Endothelial cell of umbilical vein (primary cell): ENCODE measurements at places on chromosomes 11 and 22.

GRCh38 chr11:58900479-58901420, 38.5 kb upstream of the GLYATL1 start:
- no peak overlapping the region for H3K27ac ChIP-seq
- no peaks in the 10 kb centered on the region for H3K4me1 ChIP-seq
- H3K36me3 ChIP-seq, result no peaks in the 10 kb centered on the region
- peak; percentile 41 for DNase-seq
- H3K4me3 ChIP-seq, result no peak overlapping the region

DNA sequence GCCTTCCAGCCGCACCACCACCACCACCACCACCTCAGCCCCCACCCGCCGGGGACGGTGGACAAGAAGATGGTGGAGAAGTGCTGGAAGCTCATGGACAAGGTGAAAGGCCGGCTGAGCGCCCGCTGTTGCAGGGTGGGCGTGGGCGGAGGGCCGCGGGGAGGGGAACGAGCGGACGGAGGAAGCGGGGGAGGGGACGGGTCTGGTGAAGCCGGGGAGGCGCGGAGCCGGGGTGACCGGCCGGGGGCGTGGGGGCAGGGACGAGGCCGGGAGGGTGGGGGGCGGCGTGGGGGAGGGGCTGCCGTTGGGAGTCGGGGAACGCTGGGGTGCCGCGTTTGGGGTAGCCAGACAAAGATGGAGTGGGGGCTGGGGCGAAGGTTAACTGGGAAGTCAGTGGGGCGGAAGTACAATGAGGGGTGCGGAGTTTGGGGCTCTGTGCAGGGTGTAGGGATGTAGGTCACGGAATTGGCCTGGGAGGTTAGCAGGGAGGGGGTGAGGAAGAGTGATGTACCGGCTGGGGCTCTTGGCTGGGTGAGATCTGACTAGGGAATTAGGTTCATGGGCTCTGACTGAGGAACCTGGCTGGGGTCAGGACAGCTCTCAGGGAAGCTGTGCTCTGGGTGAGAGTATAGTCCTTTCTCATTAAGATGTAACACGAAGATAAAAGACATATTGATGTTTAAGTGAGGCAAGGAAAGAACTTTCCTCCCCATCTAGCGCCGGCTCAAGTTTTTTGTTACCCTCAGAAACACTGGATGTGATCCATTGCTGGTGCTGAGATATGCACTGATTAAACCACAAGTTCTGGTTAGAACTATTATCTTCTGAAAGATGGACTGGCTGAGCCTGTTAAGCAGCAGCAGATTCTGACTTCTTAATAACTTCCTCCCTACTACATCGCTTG, 624 bp downstream of the CBL start:
- peak overlapping the region; percentile 88 for H3K4me3 ChIP-seq
- no peaks in the 10 kb centered on the region for H3K36me3 ChIP-seq
- no peaks in the 10 kb centered on the region for H3K27me3 ChIP-seq
- peaks cover 17% of the 10 kb centered on the region for H3K4me1 ChIP-seq
- peak overlapping the region; percentile 55 for H3K27ac ChIP-seq
- DNase-seq, result peak; percentile 35

GRCh38 chr11:9330387-9331384, 16.3 kb upstream of the TMEM41B start:
- no peak overlapping the region for H3K27ac ChIP-seq
- no peaks in the 10 kb centered on the region for H3K4me1 ChIP-seq
- no peaks in the 10 kb centered on the region for H3K27me3 ChIP-seq
- DNase-seq, result no peak
- no peaks in the 10 kb centered on the region for H3K36me3 ChIP-seq

GRCh38 chr11:35304386-35304775, 115.0 kb downstream of the SLC1A2 start:
- H3K4me3 ChIP-seq, result no peak overlapping the region
- no peak for DNase-seq
- no peaks in the 10 kb centered on the region for H3K36me3 ChIP-seq

DNA sequence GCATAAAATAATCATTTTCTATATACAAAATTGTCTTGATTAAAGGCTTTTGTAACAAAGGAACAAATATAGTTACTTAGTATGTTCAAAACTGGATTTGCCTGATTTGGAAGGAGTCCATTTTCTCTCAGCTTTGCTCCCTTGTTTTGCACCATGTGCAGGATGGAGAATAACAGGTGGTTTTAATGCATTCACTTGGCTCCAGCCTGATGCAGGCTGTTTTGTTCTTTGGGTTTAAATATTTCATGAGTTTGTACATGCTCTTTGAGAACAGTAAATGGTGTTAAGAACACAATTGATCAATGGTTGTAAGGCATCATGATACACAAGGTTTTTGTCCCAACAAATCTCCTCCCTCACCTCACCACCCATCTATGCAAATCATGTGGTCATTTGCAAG, 886.9 kb upstream of the CCDC90B start:
- H3K27ac ChIP-seq, result no peak overlapping the region
- H3K4me1 ChIP-seq, result no peaks in the 10 kb centered on the region
- H3K4me3 ChIP-seq, result no peak overlapping the region
- no peak for DNase-seq
- no peaks in the 10 kb centered on the region for H3K36me3 ChIP-seq

DNA sequence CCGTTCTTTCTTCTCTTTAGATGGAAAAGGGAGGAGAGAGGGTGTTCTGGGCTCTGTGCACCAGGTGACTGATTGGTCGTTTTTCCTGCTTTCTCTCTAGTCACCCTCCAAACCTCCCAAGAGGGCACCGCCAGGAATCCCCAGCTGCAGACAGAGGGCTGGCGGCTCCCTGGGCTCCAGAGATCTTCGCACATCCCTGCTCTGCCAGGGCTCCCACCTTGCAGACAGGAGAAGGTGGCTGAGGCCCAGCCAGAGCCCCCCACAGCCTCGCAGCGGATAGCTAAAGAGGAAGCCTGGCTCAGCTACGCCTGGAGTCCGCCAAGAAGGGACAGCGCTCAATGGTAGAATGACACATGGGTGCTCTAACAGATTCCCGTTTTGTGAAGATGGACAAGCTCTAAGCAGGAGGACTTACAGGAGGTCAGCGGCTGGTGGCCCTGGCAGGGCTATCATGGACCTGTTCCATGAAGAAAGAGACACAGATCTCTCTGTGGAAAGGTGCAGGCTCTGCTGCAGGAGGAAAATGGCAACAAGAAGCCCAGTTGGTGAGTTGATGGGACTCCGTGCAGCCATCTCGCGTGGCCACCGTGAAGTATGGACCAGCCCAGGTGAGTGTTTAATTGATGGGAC, 976.9 kb downstream of the BRD1 start:
- no peaks in the 10 kb centered on the region for H3K4me1 ChIP-seq
- H3K36me3 ChIP-seq, result no peaks in the 10 kb centered on the region
- H3K27me3 ChIP-seq, result no peaks in the 10 kb centered on the region
- DNase-seq, result no peak
- H3K4me3 ChIP-seq, result no peak overlapping the region
- no peak overlapping the region for H3K27ac ChIP-seq

- peaks cover 18% of the 10 kb centered on the region for H3K27me3 ChIP-seq
- no peaks in the 10 kb centered on the region for H3K4me1 ChIP-seq
- H3K27ac ChIP-seq, result no peak overlapping the region
- H3K4me3 ChIP-seq, result no peak overlapping the region
These were observed 19.8 kb upstream of the FJX1 start for GRCh38 chr11:35598254-35599125.
